Activated CD8-positive, alpha-beta T cell treated with anti-CD3 and anti-CD28 coated beads for 36 hours (primary cell): ENCODE measurements at places on chromosomes 7 and 10. TPM values are rescaled to one million over a fixed set of nuclear protein-coding genes. Genes with fewer than 3 reads are reported as not detected.

DNA sequence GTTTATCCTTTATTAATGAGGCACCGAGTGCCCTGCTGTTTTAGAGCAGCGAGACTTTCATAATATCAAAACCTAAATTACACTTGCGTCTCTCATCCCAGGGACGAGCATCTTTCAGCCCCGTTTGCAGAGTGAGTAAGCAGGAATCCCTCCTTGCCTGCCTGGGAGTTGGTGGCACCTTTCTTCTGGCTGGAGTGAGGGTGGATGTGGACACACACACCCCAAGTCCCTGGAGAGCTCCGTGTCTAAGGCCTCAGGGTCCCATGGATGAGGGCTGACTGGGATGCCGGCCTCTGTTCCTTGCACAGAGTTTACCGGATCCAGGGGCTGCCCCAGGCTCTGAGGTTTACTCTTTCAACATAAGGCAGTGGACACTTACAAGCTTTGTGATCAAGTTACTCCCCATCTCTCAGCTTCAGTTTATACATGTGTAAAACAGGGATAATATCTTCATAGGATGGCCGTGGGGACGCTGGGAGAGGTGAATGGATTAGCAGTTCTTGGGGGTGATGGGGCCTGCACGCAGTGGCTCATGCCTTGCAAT, 24.5 kb downstream of the POLL start:
- no peak for DNase-seq

DNA sequence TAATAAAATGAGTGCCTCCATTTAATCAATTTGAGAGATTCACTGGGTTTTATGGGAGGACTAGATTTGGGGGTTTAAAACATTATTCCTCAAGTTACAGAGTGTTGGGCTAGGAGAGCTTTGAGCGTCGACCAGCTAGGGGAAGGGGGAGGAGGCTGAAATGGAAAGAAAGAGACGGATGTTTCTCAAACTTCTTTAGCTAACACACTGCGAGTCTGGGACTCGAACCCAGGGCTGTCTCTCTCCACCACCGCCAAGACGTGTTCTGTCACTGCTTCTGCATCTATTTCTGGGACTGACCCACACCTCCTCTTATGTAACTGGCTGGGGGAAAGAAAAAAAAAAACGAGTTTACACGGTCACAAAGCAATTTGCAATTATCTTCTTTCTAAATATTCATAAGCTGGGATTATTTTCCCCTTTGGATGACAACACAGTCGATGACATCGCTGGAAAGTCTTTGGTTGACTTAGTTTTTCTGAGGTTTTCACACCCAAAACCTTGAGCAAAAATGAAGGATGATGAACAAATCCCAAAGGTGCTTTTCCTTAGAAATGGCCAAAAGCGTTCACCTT, 27.2 kb downstream of the CHST15 start:
- DNase-seq, result no peak

- DNase-seq, result no peak
Observed at GRCh38 chr7:7504910-7505704, 30.6 kb downstream of the COL28A1 start.

DNA sequence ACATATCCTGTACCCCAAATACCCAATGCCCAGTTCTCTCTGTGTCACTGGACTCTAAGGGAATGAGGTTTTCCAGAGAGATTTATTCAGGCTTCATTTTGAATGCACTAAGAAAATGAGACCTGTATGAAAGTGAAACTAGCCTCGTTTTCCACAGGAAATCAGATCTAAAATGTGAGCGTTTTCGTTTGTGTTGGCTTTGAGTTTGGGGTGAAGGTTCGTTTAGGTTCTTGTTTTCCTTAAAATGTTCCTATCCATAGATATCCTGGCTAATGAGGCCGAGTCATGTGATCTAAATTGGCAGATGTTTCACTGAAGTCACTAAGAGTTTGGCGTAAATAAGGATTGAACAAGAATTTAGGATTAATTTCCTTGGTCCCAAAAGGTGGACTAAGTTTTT, 90.9 kb upstream of the BMPER start:
- DNase-seq, result no peak

DNA sequence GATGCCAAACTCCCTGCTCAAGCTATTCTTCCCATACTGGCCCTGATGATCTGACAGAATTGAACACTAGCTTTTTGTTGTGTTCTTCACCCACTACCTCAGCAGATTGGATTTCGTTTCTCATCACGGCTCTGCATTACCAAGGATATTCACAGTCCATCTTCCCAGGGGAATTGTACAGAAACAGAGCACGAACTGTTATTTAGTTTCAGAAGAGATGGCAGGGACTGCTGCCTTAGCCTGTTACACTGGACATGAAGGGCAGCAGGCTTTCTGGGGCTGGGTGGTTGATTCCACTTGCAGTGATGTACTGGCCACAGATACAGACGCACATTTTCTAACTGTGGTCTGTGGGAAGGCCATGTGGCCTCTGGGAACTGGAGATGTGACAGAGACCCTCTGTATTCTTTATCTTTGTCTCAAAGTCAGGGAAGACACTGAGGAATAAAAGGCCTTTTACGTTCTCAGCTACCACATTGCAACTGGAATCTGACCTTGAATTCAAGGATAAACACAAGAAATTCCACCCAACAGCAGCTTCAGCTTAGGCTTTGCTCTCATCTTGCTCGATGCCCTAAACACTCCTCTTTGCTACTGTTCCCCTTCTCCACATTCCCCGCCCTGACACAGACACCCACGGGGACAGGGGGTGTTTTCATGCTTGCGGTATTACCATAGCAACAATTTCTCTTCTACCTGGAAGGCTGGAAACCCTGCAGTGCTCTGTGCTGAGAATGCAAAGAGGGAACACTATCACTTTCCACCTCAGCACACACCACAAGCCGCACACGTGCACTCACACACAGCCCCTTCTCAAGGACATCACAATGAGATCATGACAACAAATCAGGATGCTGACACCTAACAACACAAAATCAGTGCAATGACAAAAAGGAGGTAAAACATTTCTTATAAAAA, 81.7 kb downstream of the RNF216 start:
- DNase-seq, result peak; percentile 93

DNA sequence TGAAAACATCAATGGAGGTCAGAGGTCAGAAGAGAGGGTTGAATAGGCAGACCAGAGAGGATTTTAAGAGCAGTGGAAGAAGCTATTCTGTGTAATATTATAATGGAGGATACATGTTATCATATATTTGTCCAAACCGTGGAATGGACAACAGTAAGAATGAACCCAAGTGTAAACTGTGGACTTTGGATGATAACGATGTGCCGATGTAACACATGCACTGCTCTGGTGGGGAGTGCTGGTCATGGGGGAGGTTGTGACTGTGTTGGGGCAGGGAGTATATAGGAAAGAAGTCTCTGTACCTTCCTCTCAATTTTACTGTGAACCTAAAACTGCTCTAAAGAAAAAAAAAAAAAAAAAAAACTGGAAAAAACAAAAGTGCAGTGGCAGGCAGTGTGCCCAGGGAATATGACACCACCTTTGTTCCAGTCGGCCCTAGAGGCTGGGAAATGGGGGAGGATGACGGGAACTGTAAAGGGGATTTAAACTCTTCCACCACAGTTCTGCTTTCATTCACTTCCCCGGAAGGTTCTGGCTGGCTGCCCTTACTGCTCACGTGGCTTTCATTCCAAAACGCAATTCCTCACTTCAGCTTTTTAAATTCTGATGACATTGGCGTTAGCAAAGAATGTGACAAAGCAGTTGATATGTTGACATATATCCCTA, 113.7 kb upstream of the ANKRD1 start:
- no peak for DNase-seq

Gene PRPS1L1
- not detected for total RNA-seq

DNA sequence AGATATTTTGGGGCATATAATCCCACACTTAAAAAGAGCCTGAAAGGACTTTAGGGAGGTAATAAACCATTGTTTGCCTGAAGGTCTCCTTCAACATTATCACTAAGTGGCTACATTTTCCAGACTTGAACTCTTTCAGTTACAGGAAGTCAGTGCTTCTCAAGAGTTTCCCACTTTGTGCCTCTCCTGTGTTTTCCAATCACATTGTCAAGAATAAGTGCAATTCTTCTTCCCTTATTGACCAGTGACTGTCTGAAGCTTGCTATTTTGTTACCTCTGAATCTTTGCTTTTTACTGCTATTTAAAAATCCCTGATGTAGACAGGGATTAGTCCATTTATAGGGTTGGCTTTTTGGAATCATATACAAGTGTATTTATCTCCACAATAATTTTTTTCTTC, 346.7 kb upstream of the ANKRD30A start:
- DNase-seq, result no peak

Gene PRLHR
- not detected for total RNA-seq

GRCh38 chr7:88337572-88337971, 30.9 kb upstream of the STEAP4 start:
- no peak for DNase-seq

Gene C10orf53
- total RNA-seq, result not detected

Gene TAS2R16
- not detected for total RNA-seq

GRCh38 chr7:50709151-50709550, 73.5 kb downstream of the GRB10 start:
- DNase-seq, result no peak

Gene CRHR2
- not detected for total RNA-seq

DNA sequence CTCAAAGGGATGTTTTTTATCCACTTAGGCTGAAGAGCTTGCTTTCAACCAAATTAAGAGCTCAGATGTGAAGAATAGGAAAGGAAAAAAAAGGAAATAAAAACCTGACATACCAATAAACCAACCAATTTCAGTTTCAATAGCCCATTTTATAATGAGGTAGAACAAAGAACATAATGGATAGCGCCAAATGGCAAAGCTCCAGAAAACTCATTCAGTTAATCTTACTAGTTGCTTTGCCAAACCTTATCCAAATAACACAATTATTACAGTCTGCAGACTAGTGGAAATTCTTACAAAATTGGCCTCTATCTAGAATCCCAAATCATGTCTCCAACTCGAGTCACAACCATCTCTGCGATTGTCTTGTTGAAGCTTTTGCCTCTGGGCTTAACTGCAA, 337.0 kb downstream of the CRPPA start:
- no peak for DNase-seq

DNA sequence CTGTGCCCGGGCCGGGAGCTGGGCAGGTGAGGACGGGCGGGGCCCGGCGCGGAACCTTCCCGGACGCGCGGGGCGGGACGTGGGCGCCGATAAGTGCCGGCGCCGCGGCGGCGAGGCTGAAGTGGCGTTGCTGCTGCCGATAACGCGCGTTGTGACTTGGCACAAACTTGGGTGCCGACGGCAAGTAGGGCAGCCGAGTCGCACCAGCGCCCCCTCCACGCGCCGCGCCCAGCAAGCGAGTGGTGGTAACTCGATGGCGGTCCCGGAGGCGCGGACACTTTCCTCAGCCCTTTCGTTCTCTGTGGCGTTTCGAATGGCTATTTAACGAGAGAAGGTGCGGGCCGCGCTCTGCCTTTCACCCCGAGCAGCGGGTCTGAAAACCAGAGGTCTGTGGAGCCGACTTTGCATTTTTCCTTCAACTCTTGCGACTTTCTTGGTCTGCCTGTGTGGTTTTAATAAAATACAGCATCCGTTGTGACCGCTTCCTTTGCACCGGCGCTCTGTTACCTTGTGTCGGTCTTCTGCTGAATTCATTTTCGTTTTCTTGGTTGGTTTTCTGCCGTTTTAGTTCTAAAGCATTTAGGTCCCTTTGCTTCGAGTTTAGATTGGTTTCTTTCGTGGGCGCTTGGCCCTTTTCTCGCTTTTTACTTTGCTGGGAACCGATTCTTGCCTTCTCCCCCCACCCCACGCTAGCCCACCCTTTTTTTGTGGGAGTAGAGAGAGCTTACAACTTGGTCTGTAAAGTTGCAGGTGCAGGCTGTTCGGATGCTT, 701 bp downstream of the STK17A start:
- peak; percentile 77 for DNase-seq

- DNase-seq, result no peak
Observed at GRCh38 chr10:94286901-94287300, 75.8 kb downstream of the NOC3L start.

DNA sequence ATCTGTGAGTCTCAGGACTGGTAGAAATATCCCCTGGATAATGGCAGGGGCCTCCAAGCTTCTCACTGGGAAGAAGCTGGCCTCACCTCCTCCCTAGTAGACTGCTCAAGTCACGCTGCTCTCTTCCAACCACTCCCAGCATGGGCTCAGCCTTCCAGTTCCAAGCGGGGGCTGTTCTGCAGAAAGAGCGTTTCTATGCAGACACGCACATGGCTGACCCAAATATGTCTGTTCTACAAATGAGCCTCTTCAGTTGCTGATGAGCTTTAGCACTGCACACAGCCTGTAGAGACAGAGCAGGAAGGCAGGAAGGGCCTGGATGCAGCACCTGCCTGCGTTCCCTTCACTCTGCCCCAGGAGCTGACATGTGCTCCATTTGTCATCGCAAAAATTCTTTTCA, 523.9 kb upstream of the MGMT start:
- no peak for DNase-seq

Gene HECW1
- not detected for total RNA-seq

Gene GRM3
- total RNA-seq, result not detected

DNA sequence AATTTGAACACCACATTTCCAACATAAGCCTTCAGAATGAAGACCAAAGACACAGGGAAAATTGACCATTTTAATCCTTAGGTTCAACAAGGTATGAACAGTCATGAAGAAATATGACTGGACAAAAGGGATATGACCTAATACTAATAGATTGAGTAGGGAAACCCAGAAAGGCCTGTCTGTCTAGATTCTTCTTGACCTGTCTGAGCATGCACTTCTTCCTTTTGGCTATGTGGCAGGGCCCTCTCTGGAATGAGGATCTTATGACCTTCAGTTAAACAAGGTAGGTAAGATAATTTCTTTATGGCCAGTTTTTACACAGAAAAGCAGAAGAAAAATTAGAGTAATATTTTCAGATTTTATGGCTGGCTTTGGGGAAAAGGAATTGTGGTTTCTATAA, 3.0 kb upstream of the PHYHIPL start:
- DNase-seq, result no peak

Gene AKR1D1
- not detected for total RNA-seq

- DNase-seq, result no peak
Observed at GRCh38 chr7:137670222-137671064, 176.3 kb downstream of the DGKI start.

DNA sequence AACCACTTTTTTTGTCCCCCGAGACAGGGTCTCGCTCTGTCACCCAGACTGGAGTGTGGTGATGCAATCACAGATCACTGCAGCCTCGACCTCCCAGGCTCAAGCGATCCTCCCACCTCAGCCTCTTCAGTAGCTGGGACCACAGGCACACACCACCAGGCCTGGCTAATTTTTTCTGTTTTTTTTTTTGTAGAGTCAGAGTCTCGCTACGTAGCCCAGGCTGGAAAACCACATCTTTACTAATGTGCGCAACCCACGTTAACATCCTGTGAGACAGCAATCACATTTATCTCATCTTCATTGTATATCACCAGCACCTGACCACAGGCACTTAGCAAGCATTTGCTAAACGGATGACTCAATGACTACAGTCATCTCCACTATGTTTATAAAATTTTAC, 77.8 kb upstream of the ATP6V0A4 start:
- peak; percentile 84 for DNase-seq

- no peak for DNase-seq
Observed at GRCh38 chr7:85927226-85927625, 716.5 kb upstream of the GRM3 start.

GRCh38 chr7:149606826-149607225, 109.2 kb upstream of the ZNF746 start:
- no peak for DNase-seq

Gene ALOX5
- 0.56 TPM for total RNA-seq

Gene ELFN1
- 0.36 TPM for total RNA-seq

Gene ENKUR
- not detected for total RNA-seq
